ENCODE measurements at places on chromosomes 5 and 9. TPM values are rescaled to one million over a fixed set of nuclear protein-coding genes. Genes with fewer than 3 reads are reported as not detected.

The PNPLA7 gene
- total RNA-seq: 11.4 TPM

The UIMC1 gene
- total RNA-seq: 22.4 TPM

The PCDHB2 gene
- total RNA-seq: 0.47 TPM

- no peak for DNase-seq
Measured at GRCh38 chr9:130422546-130422945, 22.2 kb upstream of the ASS1 start.

- no peak for DNase-seq
Measured at GRCh38 chr5:167759057-167759821, 532.2 kb upstream of the WWC1 start.

DNA sequence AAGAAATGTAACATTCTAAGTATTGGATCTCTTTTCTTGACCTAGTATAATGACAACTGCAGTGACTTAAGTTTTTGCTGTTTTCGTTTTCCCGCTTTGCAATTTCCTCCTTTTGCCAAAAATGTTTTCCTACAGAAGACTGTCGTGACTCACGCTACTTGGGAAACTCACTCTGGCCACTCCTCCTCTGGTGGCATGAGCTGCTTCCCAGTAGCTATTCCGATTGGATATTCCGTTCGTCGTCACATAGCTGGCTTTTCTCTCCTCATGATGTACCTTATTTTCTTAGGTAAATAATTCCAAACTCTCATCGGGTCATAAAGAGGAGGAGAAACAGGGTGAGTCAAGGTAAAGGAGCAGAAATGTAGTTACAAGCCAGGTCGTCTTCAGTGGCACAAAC, 64.9 kb downstream of the GOLPH3 start:
- DNase-seq: no peak

GRCh38 chr5:157821822-157822622, 36.9 kb downstream of the CLINT1 start:
- no peak for DNase-seq
